ENCODE measurements at places on chromosomes 16 and 17. TPM values are rescaled to one million over a fixed set of nuclear protein-coding genes. Genes with fewer than 3 reads are reported as not detected.

- no peaks in the 10 kb centered on the region for H3K27me3 ChIP-seq
- no peak overlapping the region for H3K4me3 ChIP-seq
- peaks cover 73% of the 10 kb centered on the region for H3K4me1 ChIP-seq
- no peaks in the 10 kb centered on the region for H3K36me3 ChIP-seq
- DNase-seq: no peak
- peak overlapping the region; percentile 88 for H3K27ac ChIP-seq
Measured at GRCh38 chr17:4480929-4481898, 17.5 kb upstream of the SPNS2 start.

- H3K27ac ChIP-seq: peak overlapping the region; percentile 97
- H3K27me3 ChIP-seq: no peaks in the 10 kb centered on the region
- peak; percentile 89 for DNase-seq
Measured at GRCh38 chr16:642189-643049, 791 bp downstream of the MCRIP2 start.

GLIS2 gene
- total RNA-seq: 6.3 TPM

DNA sequence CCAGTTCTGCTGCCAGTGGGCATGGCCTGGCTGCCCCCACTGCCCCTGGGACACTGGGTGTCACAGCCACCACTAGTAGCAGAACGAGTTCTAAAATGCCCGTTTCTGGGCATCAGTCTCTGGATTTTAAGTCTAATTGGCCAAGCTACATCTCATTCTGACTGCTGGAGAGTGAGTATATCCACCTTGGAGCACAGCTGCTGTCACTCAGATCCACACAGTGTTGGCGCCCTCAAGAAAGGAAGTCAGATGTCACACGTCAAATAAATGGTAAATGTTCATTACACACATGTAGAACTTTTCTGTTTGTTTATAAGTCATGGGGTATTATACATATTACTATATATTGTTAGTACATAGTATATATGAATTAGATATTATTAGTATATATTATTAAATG is 19.4 kb downstream of the GNGT2 start:
- H3K4me1 ChIP-seq: peaks cover 10% of the 10 kb centered on the region
- no peak for DNase-seq
- H3K4me3 ChIP-seq: no peak overlapping the region
- H3K36me3 ChIP-seq: no peaks in the 10 kb centered on the region

DNA sequence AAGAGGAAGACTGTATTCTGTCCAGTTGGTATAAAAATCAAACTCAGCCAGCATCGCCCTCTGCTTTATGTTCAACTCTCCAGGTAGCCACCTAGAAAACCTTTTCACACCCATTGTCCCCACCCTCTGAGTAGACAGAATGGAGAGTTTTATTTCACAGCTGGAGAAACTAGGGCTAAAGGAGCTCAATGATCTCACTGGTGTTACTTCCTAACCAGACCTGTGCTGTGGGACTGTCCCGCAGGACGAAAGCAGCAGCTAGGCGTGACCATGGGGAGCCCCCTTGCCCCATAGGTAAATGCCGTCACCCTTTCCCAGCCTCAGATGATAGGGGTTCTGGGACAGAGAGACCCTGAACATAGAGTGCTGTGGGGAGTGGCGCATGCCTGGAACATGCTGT is 67.7 kb downstream of the CYLD start:
- no peak overlapping the region for H3K4me3 ChIP-seq
- H3K36me3 ChIP-seq: no peaks in the 10 kb centered on the region
- H3K27ac ChIP-seq: no peak overlapping the region
- no peak for DNase-seq
- no peaks in the 10 kb centered on the region for H3K27me3 ChIP-seq

Data from body of pancreas (tissue), 4 donors.